ENCODE measurements at places on chromosomes 16 and 17.
A peak's percentile ranks its signal among the peaks of the same experiment; 100 is the strongest.

GRCh38 chr16:12426122-12426521 lies 377.6 kb downstream of the CPPED1 start:
- DNase-seq, result no peak

DNA sequence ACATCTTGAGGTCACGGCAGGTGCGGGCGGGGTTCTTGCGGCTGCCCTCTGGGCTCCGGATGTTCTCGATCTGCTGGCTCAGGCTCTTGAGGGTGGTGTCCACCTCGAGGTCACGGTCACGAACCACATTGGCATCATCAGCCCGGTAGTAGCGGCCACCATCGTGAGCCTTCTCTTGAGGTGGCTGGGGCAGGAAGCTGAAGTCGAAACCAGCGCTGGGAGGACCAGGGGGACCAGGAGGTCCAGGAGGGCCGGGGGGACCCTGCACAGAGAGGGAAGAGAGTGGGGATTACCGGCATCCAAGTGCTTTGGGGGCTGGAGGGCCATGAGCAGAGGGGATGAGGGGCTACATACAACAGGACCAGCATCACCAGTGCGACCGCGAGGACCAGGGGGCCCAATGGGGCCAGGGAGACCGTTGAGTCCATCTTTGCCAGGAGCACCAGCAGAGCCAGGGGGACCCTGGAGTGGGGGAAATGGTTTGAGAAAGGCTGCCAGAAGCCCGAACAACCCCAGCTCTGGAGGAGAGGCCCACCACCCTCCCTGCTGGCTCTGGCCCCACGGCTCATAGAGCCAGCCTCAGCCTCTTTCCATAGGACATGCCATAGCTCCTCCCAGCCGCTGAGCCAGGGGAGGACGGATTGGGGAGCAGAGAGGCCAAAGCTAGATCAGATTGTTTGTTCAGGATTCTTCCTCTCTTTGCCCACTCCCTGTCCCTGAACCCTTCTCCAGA lies 14.6 kb downstream of the COL1A1 start:
- no peak for DNase-seq

- DNase-seq, result no peak
Observed at GRCh38 chr17:40980596-40980995, 3.5 kb downstream of the KRT40 start.

DNA sequence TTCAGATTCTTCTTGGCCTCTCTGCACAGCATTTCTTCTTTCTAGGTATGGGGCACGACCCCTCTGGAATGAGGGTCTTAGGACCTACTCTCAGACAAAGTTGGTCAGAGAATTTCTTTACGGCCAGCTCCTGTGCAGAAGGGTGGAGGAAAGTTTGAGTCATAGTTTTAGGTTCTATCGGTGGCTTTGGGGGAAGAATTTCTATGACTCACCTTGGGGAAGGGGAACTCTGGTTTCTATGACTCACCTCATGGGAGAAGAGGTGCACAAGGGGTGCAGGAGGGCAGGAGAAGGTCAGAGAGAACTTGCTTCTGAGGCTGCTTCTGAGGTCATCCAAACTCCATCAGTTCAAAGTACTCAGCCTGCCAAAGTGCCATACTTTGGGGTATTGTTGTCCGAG lies 2.5 kb upstream of the ABCC12 start:
- no peak for DNase-seq

DNA sequence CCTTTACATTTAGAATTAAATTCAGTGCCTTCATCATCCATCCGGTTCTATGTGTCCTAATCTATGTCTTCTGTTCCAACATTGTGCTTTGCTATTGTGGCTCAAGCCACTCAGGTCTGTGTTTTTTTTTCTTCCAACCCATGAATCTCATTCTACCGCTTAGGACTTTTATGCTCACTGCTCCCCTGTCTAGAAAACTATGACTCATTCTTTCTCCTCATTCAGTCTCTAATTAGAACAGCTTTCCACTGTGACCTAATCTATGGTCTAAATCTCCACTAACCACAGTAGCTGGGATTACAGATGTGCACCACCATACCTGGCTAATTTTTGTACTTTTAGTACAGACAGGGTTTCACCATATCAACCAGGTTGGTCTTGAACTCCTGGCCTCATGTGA lies 418.7 kb downstream of the KCNJ2 start:
- no peak for DNase-seq

DNA sequence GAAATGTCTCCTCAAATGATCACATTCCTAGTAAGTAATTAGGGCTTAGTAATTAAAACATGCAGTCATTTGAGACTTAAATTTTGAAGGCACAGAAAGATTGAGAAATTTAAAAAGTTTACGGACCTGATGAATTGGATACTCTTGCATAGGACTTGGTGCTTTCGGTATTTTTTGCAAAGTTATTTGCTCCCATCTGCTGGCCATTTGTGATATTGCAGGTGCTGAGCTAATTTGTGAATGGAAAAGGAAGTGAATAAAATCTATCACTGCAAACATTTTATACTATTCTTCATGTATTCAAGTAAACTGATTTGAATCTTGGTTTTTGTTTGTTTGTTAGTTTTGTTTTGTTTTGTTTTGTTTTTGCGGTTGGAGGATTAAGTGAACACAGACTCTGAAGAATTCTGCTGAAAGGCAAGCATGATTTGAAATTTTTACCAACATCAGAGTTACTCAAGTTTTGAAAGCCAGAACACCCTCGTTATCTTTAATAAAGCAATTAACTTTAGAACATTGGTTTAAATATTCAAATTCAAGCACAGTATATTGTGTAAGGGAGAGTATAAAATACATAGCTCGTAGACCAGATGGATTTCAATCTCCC lies 689.5 kb upstream of the RBFOX1 start:
- DNase-seq, result peak; percentile 4

- DNase-seq, result no peak
Observed at GRCh38 chr17:15929941-15930340, 15.0 kb upstream of the ADORA2B start.

Data from T follicular helper cell (primary cell).